AG04449 (cell line): ENCODE measurements at places on chromosomes 3 and 15.

DNA sequence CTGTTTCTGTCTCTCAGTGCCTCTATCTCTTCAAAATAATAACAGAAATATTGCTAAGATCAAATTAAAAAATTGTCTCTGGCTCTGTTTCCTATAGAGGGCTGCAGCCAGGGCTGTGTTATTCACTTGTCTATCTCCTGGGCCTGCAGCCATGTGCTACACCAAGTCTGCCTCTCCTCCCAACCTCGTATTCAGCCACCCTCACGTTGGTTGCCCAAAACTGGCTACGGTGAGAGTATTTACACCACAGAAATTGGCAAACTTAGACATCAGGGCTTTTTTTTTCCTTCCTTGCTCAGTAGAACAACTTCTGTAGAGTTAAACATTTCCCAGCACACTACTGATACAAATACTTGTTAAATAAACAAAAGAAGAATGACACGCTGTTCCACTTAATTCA lies 320.9 kb upstream of the ICE2 start:
- DNase-seq = no peak

DNA sequence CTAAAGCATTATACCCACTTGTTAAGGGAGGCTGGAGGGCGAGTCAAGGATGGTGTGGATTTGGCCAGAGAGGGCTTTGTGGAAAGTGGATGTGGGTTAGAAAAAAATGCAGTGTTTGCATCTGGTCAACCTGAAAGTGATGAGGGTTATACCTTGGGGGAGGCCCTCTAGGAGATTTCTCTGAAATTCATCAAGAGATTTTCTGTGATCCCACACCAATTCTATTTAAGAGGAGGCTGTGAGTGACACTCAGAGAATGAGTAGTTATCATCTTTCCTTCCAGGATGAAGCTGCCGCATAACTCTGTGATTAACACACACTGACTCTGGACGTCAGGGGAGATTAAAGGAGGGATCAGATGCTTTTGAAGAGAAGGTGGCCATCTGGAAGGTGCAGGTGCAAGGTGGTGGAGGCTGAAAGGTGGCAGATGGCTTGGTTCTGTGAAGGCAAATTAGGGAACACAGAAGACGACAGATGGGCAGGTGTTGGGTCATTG lies 54.8 kb downstream of the ANAPC13 start:
- DNase-seq = no peak

GRCh38 chr3:141081141-141081795 lies 30.1 kb downstream of the SPSB4 start:
- no peak for DNase-seq

DNA sequence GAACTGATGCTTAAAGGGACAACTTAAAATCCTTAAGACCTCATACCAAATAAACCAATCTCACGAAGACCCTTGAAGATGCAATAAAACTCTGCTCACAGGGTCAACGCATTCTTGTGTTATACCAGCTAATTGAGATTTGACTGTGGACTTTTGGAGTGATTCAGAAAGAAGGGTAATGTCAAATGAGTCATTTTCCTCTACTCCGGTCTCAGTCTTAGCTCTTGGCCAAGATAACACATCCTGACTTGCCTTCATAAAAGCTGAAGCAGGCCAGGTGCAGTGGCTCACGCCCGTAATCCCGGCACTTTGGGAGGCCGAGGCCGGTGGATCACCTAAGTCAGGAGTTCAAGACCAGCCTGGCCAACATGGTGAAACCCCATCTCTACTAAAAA lies 3.8 kb downstream of the PKM start:
- DNase-seq = no peak

- DNase-seq = peak; percentile 71
Measured at GRCh38 chr15:49877117-49877872, 241.7 kb downstream of the ATP8B4 start.

DNA sequence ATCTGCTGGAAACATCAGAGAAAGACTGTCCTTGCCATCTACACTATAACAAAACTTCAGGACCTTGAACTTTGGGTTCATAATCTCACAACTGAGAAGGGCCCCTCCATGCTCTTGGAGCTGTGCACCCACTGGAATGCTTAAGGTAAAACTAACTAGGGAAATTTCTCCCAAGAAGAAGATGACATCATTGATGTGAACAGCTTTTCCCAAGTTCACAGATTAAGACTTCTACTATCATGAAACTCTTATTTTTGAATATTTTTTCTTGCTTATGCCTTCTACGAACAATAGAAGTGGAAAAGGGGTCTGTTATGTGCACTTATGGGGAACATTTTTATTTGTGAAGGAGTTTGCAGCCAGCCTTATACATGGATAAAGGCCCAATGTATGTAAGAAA lies 5.0 kb downstream of the CYP11A1 start:
- DNase-seq = no peak

DNA sequence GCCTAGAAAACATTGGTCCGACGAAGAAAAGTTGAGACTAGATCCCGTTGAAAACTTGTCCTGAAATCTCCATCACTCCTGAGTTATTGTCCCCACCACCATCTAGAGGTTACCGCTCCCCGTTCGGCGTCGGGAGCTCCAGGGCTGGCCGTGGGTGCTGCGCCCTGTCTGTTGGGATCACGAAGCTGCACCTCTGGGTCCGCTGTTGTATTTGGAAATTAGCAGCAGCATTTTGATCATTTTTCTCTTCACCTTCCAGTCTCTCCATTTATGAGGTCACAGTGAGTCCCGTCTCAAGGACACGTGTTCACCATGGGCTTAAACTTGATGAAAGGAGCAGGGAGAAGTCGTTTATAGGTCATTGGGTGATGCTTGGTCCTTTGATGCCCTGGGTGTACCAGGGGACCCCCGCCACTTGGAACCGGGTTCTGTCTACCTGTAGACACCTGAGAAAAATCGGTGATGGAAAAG lies 565 bp downstream of the MANF start:
- DNase-seq = no peak

GRCh38 chr15:71191296-71191695 lies 76.0 kb downstream of the THSD4 start:
- DNase-seq = no peak

- DNase-seq = no peak
Measured at GRCh38 chr3:33091746-33092145, 5.2 kb downstream of the GLB1 start.

GRCh38 chr15:61889706-61890105 lies 170.5 kb downstream of the VPS13C start:
- DNase-seq = no peak

DNA sequence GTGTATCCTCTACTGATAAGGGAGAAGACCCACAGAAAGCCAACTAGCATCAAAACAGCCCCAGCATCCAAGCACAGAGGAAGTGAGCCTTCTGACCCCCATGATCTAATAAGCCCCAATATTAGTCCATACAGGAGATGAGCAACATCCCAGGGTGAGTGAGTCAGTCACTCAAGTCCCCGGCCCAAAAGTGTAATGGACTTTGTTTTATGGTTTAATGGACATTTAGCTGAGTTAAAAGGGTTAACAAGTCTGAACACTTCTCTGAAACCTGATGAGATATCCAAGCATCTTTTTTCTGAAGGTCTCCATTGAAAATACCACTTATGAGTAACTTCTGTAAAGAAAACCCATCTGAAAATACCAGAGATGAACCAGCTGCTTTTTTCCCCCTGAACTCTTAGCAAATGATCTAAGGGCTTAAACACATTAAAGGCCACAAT lies 115.6 kb downstream of the GREM1 start:
- DNase-seq = no peak

GRCh38 chr3:23728601-23729117 lies 77.1 kb upstream of the UBE2E1 start:
- DNase-seq = no peak

DNA sequence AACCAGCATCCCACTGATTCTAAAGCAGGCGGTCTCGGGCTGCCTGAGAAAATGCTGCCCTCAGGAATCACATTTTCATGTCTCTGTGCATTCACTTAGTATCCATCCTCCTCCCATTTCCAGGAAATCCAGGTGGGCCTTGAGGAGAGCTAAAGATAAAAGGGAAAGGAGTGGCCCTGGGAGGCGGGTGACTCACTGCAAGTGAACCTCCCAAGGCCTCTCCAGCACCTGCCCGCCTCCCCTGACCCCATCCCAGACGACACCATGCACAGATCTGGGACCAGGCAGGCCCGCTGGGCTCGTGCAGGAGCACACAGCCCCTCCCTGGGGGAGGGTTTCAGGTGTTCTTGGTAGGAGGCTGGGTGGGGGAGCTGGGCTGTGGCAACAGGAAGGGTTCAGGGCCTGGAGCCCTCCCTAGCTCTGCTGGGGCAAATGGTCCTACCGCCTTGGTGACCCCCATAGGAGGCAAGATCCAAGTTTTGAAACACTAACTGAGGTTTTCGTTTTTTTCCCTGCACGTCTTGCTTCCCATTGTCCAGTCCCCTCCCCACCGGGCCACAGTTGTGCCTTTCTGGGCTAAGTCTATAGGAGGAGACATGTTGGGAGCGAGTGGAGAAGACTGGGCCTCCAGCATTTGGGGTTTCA lies 22.2 kb downstream of the MELTF start:
- no peak for DNase-seq
